ENCODE measurements at places on chromosomes 13 and 19.
A peak's percentile ranks its signal among the peaks of the same experiment; 100 is the strongest.

- DNase-seq: no peak
These were observed 1786.8 kb downstream of the SLITRK5 start for GRCh38 chr13:89457977-89458376.

- DNase-seq: no peak
These were observed 28.3 kb downstream of the ZNF507 start for GRCh38 chr19:32373585-32374295.

DNA sequence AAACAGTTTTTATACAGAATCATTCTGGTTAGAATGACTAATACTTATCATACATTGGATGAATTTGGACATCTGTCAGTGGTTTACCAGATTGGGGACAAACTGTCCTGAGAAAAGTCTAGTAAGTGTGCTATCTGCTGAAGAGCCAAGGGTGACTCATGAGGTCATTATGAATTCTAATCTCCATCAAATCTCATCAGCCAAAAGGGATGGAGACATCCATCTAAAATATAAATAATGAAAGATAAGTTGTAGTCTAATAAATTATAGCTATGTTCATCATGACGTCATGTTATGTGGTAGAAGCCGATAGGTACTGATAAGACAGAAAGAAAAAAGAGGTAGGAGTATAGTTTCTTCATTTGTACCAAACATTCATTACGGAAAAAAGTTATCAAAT lies 804.4 kb downstream of the PCDH9 start:
- no peak for DNase-seq

DNA sequence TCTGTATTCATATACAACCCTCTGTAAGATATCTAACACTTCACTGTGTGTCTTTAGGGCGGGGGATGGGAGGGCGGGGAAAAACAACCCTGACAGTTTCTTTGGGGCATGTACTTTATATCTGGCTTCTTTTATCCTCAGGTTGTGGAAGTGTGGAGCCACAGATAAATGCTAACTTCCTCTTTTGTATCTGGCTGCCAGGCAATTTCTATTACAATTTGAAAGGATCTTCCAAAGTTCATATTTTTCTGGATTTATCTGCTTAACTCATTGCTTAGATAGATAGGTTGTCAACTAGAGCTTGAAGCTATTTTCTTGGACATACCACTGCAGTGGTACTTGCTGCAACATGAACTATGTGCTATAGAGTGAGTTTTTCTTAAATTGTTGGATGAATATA lies 393.0 kb downstream of the LMO7 start:
- no peak for DNase-seq

DNA sequence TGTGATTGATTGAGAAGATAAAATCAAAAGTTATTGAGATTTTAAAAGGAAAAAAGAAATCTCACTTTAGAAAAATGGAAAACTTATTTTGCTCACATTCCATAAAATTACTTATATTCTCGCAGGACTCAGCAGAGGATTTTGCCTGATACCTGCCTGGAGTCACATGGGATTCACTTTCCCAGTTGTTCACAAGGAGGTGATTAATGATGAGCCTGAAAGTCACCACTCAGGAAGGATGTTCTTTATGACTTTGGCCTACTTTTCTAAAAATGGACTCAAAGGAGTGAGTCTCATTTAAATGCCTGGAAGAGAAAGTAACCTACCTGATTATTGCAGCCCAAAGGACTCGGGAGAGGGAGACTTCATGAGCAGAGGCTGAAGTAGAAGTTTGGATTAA lies 34.5 kb upstream of the FAM216B start:
- no peak for DNase-seq

- DNase-seq: peak; percentile 42
These were observed 52.6 kb upstream of the RCBTB2 start for GRCh38 chr13:48585456-48585840.

- no peak for DNase-seq
These were observed 429 bp upstream of the ZNF225 start for GRCh38 chr19:44112802-44113137.

- no peak for DNase-seq
These were observed 90.2 kb downstream of the DNAJC15 start for GRCh38 chr13:43113603-43114002.

DNA sequence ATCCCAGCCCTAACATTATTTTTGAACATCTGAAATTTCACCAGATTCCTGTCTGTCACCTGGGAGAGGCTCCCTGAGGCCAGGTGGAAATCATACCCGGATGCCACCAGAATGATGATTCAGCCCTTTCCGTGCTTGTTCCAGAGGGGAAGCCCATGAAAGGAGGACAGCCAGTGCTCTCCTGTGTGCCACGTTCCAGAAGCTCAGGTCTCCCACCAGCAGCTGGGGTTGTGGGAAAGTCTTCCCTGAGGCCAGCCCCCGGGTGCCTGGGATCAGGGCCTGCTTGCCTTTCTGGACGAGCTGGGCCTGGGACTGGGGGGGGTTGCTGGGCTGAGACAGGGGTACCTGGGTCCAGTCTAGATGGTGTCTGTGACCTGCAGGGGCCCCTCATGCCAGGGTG lies 25.5 kb upstream of the IGFL1 start:
- no peak for DNase-seq

GRCh38 chr13:110816500-110816899 lies 98.4 kb downstream of the ANKRD10 start:
- DNase-seq: no peak

DNA sequence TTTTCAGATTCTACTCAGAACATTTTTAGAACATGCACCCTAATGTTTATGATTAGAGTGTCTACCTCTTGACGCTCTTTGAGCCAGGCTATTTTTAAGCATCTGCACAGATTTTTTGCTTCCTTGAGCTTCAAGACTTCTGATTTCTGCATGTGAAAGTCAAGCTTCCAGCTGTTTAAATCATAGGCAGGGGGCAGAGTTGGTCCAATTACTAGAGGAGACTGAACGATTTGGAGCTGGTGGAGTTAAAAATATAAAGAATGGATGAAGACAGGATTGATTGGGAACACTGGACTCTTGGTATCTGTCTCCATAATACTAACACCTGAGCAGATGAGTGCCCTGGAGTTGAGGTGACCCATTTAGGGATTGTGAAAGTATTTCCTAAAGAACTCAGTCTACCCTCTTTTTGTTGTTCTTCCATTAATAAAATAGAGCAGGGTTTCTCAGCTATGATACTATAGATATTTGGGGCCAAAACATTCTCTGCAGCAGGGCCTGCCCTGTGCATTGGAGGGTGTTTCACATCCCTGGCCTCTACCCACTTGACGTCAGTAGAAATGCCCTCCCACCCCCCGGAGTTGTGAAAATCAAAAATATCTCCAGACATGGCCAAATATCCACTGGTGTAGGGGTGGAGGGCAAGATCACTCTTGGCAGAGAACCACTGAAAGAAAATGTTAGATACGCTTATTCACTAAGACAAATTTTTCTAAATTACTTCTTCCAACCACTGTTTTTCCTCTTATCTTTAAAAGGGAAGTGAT lies 160.1 kb downstream of the COG6 start:
- DNase-seq: no peak

DNA sequence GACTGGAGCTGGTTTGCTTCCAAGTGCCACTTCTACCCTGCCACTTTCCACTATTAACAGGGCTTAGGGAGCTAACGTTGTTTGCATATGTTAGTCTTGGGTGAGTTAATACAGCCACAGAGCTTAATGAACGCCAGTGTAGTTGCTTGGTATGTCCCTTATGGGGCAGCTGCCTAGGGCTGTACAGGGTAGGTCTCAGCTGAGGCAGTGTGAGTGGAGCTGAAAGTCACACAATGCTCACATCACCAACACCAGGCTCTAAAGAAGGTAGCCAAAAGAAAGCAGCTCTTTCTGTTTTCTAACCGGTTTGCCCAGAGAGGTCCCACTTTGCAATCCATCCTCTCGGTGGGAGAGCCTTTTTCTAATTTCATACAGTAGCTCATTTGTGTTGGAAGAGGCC lies 186.2 kb downstream of the RGCC start:
- DNase-seq: no peak

DNA sequence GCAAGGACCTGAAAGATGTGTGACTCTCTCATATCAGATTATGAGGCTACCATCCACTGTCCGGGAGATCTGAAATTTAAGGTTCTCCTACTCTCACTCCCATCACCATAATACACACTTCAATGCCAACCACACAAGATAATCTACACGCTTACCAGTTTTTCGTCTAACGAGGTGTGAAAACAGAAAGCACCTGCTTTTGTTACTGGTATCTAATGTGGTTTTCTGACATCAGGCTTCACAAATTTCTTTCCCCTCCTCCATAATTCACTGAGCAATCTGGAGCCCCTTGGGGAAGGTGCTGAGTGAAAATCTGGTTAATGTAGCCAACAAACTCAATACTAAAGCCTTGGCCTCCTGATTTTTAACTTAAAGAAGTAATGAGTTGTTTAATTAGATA lies 10.1 kb upstream of the LRCH1 start:
- DNase-seq: no peak

DNA sequence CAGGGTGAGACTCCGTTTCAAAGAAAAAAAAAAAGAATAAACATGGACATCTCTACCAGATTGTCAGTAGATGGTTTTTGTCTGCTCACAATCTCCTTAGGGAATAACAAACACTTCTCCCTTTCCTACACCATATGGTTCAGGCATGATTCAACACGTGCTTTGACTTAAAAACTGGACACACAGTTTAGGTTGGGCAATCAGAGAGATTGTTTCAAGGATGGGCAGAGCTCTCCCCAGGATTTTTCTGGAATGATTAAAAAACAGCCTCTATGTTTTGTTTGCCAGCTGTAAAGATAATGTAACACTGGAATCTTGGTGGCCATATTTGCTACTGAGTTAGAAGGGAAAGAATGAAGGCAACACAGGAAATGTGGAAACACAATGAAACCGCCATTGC lies 150.1 kb upstream of the TSC22D1 start:
- no peak for DNase-seq

- peak; percentile 24 for DNase-seq
These were observed 48.6 kb upstream of the PCDH8 start for GRCh38 chr13:52896827-52897659.

DNA sequence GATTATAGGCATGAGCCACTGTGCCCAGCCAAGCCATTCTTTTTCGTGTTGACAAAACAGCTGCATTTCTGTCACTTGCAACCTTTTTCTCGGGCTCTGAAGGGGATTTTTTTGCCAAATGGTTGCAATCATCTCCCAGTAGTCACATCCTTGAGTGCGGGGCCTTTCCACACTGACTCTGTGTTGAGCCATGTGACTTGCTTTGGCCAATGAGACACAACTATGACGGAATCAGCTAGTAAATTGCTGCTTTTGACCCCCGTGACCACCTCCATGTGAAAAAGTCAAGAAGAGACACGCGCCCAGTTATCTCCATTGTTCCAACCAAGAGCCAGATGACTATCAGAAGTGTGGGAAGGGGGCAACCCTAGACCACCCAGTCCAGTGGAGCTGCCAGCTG lies 18.3 kb downstream of the NPHS1 start:
- no peak for DNase-seq

GRCh38 chr13:71935166-71935840 lies 68.3 kb upstream of the DACH1 start:
- no peak for DNase-seq

GRCh38 chr13:43019811-43020210 lies 3.6 kb upstream of the DNAJC15 start:
- no peak for DNase-seq

GRCh38 chr19:18698321-18699167 lies 15.1 kb downstream of the CRTC1 start:
- no peak for DNase-seq

- DNase-seq: no peak
These were observed 1004.3 kb downstream of the SLITRK5 start for GRCh38 chr13:88675347-88675996.

DNA sequence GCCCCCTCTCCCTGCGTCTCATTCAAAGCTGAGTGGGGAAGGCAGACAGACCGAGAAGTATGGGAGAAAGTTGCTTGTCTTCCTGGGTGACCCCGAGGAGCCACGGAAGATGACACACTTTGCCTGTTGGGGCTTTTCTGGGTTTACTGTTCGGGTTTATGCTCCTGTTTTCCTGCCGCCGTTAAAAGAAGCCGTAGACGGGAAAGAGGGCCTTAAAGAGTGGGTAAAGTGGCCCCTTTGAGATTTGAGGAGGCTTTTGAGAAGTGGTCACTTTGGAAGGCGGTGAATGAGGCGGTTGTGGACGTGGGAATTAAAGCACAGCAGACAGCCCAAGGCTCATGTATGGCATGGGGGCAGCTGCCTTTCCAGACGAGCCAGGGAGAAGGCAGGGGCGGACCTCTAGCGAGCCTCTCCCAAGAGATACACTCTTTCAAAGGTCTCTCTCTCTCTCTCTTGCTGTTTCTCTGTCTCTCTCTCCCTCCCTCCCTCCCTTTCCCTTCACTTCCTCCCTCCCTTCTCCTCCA lies 493 bp upstream of the LHFPL6 start:
- peak; percentile 58 for DNase-seq

GRCh38 chr19:38274739-38275138 lies 10.4 kb downstream of the SPINT2 start:
- no peak for DNase-seq

DNA sequence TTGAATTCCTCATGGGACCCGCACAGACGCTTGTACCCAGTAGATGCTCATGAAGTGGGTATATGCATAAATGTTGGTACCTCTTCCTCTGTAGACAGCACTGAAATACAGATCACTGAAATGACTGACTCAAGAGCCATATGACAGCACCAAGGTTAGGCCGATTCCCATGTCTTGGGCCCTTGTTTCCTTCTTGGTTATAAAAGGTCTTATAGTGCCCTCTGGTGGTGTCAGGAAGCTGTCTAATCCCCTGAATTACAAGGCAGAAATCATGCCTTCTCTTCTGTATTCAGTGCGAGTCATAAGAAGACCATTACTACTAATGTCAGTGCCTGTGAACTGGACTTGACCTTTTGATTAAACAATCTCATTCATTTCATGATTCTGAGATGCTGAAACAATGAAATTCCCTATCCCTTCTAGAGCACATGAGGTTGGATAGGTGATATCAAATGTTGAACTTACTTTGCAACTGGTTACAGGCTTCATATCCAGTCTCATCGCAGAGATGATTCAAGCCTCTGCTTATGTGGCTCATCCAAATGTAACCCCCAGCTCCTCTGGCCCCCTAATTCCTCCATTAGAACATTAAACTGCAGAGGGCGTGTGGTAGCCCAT lies 59.7 kb downstream of the SPATA13 start:
- peak; percentile 32 for DNase-seq

DNA sequence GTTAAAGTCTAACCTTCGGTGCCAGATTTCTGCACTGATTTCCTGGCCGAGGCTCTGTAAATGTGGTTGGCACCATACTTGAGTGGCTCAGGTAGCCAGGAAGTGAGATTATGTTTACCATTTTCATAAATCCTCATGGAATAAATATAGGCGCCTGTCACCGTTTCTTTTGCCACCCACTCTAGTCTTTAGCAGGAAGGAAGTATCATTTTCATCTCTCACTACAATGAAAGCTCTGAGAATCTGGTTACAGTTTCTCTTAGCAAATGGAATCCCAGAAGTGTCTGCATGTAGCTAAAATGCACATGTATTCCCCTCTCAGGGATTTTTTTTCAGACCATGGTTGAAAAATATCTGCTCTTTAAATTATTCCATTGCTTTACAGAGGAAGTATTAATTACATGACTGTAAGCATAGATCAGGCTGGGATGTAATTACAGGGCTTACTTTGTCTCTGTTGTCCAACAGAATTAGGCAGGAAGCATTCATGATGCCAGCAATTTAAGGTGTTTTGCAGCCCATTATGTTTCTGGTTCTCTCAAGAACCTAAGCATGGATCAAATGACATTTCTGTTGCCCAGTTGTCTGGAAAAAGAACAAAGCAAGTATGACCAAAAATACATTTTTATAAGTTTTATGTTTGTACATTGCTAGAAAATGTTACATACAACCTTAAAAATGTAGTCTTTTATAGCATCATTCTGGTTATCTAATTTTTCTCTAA lies 221.7 kb upstream of the SPRY2 start:
- no peak for DNase-seq

Measured in NCI-H1417 (cell line).